ENCODE measurements at places on chromosomes 3 and 15. TPM values are rescaled to one million over a fixed set of nuclear protein-coding genes. Genes with fewer than 3 reads are reported as not detected.

The AMOTL2 gene
- 193 TPM for total RNA-seq

The KBTBD13 gene
- total RNA-seq, result not detected

The CMTM8 gene
- total RNA-seq, result 1.8 TPM

The TTLL13 gene
- total RNA-seq, result not detected

The C3orf85 gene
- total RNA-seq, result not detected

The CRYGS gene
- total RNA-seq, result 1.1 TPM

The SAMMSON gene
- total RNA-seq, result not detected

The PLS1 gene
- total RNA-seq, result 0.16 TPM

The GOLGA8G gene
- not detected for total RNA-seq

The IQCF2 gene
- total RNA-seq, result not detected
